ENCODE measurements at places on chromosomes 12 and 14.

DNA sequence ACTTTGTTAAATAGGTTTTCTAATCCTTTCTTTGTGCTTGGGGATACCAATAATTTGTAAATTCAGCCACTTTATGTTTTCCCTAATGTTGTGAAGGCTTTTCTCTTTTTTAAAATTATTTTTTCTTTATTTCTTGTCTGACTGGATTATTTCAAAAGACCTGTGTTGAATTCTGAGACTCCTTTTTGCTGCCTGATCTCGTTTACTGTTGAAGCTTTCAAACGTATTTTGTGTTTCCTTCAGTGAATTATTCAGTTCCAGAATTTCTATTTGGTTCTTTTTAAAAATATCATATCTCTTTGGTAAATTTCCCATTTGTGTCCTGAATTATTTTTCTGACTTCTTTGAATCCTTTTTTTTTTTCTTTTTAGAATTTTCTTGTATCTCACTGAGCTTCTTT lies 241.6 kb downstream of the LRIG3 start:
- DNase-seq: no peak

DNA sequence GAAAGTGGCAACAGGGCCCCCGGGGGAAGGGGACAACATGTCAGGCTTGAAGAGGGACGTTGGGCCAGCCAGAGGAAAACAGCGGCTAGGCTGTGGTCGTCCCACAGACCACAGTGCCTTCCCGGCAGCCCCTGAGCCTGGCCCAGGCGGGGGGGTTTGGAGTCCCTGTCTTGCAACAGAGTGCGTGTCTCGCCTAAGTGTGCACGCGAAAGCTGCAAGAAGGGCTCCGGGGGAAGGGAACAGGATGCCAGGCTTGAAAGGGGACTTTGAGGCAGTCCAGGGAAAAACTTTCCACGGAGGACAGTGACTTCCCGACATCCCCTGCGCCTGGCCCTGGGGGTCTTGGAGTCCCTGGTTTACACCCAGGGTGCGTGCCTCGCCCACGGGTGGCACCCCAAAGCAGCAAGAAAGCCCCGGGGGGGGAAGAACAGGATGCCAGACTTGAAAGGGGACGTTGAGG lies 157.5 kb upstream of the ALG10B start:
- no peak for DNase-seq

- DNase-seq: no peak
Observed at GRCh38 chr14:78975734-78976133, 805.6 kb downstream of the NRXN3 start.

DNA sequence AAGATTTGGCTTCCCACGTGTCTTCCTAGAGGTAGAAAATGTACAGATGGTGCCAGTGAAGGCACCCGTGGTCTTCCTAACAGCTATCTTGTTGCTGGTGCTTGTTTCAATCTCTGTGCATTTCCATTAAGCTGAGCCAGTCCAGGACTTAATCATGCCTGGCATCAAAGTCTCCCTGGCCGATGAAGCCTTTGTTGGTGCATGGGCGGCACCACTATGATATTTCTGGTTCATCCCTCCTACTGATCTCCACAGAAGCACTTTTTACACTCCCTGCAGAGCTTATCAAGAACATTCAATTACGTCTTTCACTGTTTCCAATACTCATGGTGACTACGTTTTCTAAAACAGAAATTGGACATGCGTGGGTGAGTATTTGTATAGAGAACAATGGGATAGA lies 128.4 kb downstream of the TTC8 start:
- no peak for DNase-seq

- DNase-seq: no peak
Observed at GRCh38 chr12:20555771-20556170, 139.4 kb upstream of the SLCO1C1 start.

DNA sequence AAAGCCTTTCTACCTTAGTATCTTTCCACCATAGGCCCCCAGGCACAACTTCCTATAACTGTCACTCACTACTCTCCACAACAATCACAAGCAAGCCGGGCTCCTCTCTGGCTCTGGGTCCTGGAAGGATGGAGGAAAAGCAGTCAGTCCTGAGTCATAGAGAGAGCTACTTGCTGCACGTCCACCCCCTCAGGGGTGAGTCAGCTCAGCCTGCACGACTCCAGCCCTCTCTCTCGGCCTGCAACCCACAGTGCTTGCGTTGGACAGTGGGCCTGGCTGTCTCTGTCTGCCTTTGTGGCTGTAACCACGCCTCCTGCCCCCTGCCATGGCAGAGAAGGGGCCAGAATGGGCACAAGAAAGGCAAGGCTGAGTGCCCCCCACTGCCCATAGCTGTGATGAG lies 154.1 kb upstream of the FKBP4 start:
- no peak for DNase-seq
